ENCODE measurements at places on chromosomes 4 and X.

DNA sequence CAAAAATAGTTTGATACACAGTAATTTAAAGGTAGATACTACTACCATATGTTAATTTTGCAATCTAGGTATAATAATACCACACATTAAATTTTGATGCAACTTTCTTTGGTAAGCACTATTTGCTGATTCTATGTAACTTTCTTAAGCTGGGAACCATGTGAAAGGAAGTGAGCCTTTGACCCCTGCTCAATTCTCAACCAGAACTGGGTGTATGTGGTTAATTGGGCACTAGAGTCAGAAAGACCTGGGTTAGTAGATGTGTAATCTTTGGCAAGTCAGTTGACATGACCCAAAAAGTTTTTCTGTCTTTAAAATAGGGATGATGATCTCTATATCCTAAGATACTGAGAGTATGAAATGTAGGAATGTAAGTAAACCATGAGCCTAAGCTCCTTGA lies 22.4 kb downstream of the TLR2 start:
- no peak for DNase-seq

DNA sequence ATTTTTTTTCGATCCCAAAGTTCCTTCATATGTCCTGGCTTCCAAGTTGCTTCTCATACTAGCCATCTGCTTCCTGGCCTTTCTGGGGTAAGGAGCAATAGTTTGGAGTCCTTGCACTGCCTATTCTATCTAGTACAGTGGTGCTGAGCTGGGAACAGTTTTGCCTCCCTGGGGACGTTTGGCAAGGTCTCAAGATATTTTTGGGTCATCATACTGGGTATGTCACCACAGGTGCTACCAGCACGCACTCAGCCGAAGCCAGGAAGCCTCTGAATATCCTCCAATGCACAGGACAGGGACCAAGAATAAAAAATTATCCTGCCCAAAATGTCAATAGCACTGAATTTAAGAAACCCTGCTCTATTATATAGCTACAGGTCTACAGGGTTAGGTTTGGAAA lies 35.4 kb upstream of the TMSB15B start:
- no peak for DNase-seq

DNA sequence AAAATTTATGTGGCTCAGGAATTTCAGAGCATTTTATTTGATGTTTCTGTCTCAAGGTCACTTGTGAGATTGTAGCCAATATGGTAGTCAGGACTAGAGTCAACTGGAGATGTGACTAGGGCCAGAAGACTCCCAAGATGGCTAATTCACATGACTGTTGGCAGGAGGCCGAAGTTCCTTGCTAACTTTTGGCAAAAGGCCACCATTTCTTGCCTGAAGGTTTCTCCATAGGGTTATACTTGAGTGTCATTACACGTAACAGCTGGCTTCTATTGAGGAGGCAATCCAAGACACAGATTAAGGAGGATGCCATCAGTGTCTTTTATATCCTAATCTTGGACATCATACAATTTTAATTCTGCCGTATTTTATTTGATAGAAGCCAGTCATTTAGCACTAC lies 162.3 kb upstream of the MAOA start:
- DNase-seq, result no peak

DNA sequence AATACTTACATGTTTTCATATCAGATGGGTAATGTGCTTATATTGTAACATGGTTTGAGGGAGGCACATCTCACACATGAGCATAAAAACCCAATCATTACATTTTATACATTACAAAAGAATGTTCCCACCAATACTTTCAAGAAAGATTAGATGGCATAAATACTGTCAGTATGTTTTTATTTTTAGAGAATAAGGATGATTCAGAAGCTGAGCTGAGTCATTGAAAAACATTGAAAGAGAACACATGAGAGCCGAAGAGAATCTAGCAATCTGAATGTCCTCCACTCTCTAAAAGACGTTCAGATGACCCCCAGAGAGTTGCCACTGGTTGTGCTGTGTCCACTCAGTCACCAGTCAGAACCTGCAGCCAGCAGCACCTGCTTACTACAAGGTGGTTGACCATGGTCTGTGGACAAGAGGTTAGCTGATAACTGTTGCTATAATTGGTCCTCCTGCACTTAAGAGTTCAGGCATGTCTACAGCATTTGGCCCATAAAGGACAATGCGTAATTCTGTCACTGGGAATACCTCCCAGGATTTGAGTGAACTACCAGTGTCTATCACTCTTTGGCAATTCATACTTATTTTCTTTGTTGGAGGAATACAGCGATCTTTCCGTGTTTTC lies 382.2 kb upstream of the IGFBP7 start:
- no peak for DNase-seq

DNA sequence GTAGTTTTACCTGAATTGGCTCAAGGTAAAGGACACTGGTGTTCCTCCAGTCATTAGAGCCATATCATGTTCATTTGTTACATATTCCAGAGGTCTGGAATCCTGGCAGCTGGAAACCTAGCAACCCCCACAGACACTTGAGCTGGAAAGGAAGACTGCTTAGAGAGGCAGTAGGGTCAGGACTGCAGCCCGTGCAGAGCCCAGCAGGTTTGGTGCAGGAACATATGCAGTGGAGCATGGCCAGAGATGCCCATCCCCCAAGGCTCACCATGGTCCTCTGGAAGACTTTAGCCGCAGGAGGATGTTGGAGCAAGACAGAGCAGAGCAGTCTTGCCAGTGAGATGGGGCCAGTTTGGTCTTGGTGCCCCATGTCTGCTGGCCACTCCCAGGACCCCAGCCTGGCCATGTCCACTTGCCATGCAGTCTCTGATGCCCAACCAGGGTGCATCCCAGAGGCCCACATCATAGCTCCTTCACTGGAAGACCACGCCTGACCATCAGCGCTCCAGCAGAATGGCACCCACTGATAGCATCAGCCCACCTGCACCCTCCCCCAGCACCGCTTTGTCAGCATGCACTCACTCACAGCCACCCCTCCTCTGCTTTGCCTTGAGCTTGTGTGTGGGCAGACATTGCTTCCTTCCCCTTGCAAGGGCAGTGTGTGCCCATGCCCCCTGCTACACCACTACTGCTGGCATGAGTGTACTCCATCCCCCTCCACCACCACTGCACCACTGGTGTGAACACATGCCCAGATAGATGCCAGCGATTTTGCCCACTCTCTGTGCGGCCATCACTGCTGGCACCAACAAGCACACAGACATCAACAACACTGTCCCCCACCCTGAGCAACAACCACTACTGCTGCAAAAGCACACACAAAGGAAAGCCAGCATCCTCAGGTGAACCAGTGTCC lies 190.3 kb upstream of the SPOCK3 start:
- DNase-seq, result no peak

DNA sequence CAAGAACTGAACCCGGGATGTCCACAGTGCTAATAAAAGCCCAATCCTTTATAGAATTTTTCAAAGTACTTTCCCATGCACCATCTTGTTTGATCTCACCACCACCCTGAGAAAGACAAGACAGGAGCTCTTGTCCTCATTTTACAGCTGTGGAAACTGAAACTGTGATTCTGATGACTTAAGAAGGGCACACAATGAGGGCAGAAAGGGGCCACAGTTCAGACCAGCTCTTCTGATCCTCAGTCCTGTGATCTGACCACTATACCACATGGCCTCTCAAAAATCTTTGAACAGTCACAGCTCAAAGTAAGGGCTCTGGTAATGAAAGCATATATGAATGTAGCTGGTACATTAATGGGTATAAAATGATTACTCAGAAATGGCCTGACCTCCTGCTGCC lies 127.3 kb upstream of the CPEB2 start:
- no peak for DNase-seq

GRCh38 chrX:16733013-16733412 lies 13.6 kb downstream of the SYAP1 start:
- DNase-seq, result no peak

DNA sequence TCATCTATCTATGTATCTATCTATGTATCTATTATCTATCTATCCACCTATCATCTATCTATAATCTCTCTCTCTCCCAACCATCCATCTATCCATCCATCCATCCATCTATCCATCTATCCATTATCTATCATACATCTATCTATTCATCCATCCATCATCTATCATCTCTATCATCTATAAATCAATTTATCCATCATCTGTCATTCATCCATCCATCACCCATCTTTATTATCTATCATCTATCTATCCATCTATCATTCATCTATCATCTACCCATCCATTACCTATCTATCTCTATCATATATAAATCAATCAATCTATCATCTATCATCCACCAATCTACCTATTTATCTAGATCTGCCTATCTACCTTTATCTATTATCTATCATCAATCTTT lies 69.4 kb upstream of the PPP2R3B start:
- DNase-seq, result no peak

- DNase-seq, result no peak
These were observed at the start of gene ADRA2C for GRCh38 chr4:3766036-3766784. Gene ADRA2C (plus strand): TSS chr4:3766385. CDS start chr4:3766607, 222 bp downstream.

DNA sequence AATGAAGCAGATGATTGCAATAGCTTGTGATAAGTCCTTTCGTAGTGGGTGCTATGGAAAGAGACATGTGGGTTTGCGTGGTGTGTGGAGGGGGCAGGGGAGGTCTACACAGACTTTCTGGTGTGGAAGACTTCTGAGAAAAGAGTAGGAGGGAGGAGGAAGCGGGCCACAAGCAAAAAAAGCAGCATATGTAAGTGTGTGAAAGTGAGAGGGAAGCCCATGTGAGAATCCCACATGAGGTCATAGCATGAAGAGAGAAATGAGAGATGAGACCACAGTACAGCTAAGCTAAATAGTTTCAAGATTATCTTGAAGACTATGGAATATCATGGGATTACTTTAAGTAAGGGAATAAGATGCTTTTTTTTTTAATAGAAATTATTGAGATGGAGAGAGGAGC lies 2039.9 kb upstream of the TENM3 start:
- no peak for DNase-seq

GRCh38 chr4:6716018-6716911 lies at the start of gene BLOC1S4:
Gene BLOC1S4 (plus strand): TSS chr4:6716174. CDS start chr4:6716210, 36 bp downstream.
- peak; percentile 91 for DNase-seq

DNA sequence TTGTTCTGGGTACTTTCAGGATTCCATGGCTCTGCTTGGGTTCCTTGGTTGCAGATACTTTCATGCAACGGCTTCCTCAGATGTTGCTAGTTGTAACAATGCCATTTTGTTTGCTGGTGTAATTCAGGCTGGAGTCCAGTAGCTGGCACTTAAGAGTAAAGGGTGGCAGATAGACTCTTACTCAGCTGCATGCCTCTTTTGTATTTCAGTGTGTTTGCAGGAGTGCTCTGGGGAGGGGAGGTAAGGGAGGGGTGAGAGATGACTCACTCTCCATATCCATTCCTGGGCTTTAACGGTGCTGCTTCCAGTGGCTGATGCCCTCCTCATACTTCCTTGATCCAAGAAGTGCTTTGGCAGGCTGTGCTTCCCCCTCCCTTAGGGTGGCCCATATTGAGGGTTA lies 155.2 kb downstream of the ZNF330 start:
- peak; percentile 97 for DNase-seq

DNA sequence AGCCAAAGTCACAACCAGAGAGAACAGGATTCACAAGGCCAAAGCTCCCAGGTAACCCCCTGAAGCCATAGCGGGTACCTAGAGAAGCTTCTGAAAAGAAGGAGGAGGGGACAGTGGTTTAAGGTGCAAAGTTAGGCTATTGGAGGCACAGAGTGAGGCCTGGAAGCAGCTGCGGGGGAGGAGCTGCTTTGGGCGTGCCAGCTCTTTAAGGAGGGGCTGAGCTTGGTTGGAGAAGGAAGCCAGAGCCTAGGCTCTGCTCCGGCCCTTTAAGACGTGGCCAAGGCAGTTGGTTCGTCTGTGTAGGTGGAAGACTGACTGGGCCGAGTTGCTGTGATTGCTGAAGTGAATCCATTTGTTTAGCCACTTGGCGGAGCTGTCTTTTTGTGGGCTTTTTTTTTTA lies 1.5 kb downstream of the KLF8 start:
- no peak for DNase-seq

- no peak for DNase-seq
These were observed 28.0 kb downstream of the ING2 start for GRCh38 chr4:183532821-183533220.

DNA sequence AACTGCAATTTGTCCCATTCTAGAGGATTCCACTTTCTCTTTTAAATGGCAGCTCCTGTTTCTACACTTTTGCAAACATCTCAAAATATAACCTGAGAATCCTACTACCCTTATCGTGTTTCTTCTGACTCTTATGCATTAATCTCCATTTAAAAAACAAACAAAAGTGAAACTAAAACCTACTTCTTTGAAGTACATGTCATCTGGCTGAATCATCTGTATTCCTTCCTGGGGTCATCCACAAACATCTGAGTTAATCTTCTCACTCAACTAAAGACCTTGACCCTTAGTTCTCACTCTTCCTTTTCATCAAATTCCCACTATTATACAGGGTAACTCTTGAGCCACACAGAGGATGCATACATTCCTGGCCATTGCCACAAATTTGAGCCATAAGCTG lies 584.8 kb downstream of the PPARGC1A start:
- no peak for DNase-seq

GRCh38 chrX:69262036-69262936 lies 97.0 kb upstream of the PJA1 start:
- no peak for DNase-seq

DNA sequence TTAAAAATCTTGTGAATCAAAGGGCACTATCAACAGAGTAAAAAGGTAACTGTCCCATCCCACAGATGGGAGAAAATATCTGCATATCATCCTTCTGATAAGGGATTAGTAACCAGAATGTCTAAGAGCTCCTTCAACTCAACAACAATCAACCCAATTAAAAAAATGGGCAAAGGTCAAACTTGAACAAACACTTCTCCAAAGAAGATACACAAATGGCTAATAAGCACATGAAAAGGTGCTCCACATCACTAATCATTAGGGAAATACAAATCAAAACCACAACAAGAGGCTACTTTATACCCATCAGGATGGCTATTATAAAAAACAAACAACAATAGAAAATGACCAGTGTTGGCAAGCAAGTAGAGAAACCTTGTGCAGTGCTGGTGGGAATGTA lies 43.3 kb downstream of the TMEM165 start:
- DNase-seq, result no peak

DNA sequence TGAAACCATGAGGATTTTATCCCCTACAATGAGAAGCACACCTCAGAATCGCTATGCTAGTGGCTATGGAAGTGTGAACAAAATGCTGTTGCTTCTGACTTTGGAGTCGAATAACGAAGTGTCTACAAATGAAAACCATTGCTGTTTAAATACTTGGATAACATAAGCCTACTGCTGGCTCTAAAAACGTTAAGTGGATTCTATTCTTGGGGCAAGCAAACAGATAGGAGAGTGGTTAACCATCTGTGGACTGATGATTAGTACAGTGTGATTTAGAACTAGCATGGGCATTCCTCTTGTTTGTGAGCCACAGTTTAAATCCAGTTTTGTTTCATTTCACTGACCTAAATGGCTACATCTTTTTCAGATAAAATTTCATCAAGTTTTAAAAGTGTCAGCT lies 109.7 kb upstream of the PNPLA4 start:
- no peak for DNase-seq

- DNase-seq, result no peak
These were observed 48.5 kb upstream of the ARMCX2 start for GRCh38 chrX:101708163-101708562.

DNA sequence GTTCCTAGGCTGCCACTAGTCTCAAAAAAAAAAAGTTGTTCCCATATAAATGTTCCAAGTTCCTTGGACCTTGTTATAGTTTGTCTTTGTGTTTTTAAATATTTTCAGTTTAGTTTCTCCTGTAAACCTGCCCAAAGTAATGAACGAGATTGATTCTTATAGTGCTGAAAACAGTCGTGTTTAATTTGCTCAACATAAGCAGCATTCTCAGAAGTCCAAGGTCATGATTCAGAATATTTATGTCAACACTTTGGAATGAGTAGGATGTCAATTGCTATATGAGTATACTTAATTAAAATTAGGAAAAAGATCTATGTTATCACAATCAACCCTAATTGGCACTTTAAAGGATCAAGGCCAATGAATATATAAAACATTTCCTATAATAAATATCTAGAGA lies 510.9 kb downstream of the PPP4R3C start:
- no peak for DNase-seq
